ENCODE measurements at places on chromosomes 5 and 9. TPM values are rescaled to one million over a fixed set of nuclear protein-coding genes. Genes with fewer than 3 reads are reported as not detected.
A peak's percentile ranks its signal among the peaks of the same experiment; 100 is the strongest.

GRCh38 chr5:122154910-122155309 is 25.6 kb downstream of the ZNF474 start:
- DNase-seq, result no peak
- no peak overlapping the region for H3K27ac ChIP-seq
- no peaks in the 10 kb centered on the region for H3K36me3 ChIP-seq
- H3K27me3 ChIP-seq, result no peaks in the 10 kb centered on the region

GRCh38 chr9:109020581-109021511 is 7.5 kb upstream of the CTNNAL1 start:
- no peaks in the 10 kb centered on the region for H3K4me1 ChIP-seq
- no peaks in the 10 kb centered on the region for H3K27me3 ChIP-seq
- H3K27ac ChIP-seq, result no peak overlapping the region

DNA sequence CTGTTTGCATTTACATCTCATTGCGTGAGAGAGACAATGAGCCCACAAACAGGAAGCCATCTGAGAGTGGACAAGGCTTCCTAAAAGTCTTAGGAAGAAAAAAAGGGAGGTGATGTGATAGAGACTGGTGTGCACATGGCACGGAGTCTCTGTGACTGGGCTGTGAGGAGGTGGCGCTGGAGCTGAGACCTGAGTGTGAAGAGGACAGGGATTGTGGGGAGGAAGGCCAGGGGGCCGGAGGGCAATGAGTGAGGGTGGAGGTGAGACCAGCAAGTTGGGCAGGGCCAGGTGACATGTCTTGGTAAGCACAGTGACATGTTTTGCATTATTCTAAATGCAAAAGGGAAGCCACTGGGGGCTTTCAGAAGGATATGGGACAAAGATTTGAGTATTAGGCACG is 45.0 kb downstream of the TSPAN17 start:
- DNase-seq, result no peak
- peaks cover 3% of the 10 kb centered on the region for H3K4me1 ChIP-seq
- H3K27me3 ChIP-seq, result no peaks in the 10 kb centered on the region

DNA sequence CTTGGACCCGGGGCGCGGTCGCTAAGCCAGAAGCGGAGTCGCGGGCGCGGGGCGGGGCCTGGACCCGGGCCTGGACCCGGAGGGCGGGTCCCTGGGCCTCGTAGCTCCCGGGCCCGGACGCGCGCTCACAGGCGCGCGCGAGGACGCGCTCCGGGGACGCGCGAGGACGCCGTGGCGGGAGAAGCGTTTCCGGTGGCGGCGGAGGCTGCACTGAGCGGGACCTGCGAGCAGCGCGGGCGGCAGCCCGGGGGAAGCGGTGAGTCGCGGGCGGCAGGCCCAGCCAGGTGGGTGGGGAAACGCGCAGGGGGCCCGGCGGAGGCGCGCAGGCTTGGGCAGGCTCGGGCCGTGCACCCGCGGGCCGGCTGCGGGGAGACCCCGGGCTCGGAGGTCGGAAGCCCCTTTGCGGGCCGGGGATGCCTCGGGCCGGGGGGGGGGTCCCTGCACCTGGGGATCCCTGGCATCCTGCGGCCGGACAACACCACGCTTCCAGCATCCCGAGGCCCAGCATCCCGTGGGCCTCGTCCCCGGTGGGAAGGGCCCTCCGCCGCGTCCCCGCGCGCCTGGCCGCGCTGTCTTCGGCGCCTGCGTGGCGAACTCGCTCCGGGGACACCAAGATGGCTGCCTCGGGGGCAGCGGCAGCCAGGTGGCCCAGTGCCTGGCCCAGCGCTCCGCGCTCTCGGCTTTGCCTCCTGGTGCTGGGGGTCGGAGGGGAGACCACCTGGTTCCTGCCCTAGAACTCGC is at the start of gene SFXN1:
Gene SFXN1, plus strand, starts transcription at position 177 of the 741 bp plus-strand sequence. CDS start 13,544 bp downstream, outside the sequence.
- H3K27ac ChIP-seq, result peak within 1 kb of the TSS; percentile 60
- peak within 1 kb of the TSS; percentile 65 for H3K4me3 ChIP-seq
- peaks cover 47% of the 10 kb centered on the region for H3K4me1 ChIP-seq
- DNase-seq, result peak; percentile 80

GEMIN5 gene
- 17.0 TPM for total RNA-seq

DNA sequence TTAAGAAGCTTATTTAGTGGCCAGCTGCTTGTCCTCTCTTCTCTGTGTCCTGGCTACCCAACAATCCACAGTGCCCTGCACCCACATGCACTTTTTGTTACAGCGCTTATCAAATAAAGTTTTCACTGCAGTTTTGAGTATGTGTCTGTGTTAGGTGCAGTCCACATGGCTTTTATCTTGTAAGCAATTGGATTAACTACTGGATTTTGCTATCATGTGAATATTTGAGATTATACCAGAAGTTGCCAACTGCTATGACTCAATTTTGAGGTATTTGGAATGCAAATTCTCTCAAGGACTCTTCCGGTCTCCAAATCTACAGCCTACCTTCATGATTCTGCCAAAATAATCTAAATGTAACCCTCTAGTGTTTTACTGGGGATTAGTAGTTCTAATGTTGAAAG is 690.2 kb downstream of the NR2F1-AS1 start:
- no peak overlapping the region for H3K27ac ChIP-seq
- H3K27me3 ChIP-seq, result no peaks in the 10 kb centered on the region
- DNase-seq, result no peak

ANKDD1B gene
- total RNA-seq, result 0.73 TPM
